ENCODE measurements at places on chromosomes 4 and X.

DNA sequence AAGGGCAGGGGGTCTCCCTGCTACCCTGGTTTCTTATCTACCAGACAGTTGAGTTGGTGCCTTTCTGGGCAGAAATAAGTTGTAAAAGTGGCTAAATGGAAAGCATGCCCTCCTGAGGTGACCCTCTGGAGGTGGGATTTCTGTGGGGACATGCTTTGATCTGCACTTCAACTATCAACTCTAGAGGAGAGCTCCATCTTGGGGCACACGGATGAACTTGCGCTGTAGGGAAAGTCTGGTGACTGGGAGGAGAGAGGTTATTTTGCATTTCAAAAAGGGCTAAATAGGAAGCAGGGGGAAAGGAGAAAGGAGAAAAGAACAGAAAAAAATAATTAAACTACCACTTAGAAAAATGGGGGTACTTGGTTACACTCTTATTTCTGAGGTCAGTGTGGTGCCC is 12.7 kb upstream of the RHOXF2B start:
- no peak for DNase-seq

DNA sequence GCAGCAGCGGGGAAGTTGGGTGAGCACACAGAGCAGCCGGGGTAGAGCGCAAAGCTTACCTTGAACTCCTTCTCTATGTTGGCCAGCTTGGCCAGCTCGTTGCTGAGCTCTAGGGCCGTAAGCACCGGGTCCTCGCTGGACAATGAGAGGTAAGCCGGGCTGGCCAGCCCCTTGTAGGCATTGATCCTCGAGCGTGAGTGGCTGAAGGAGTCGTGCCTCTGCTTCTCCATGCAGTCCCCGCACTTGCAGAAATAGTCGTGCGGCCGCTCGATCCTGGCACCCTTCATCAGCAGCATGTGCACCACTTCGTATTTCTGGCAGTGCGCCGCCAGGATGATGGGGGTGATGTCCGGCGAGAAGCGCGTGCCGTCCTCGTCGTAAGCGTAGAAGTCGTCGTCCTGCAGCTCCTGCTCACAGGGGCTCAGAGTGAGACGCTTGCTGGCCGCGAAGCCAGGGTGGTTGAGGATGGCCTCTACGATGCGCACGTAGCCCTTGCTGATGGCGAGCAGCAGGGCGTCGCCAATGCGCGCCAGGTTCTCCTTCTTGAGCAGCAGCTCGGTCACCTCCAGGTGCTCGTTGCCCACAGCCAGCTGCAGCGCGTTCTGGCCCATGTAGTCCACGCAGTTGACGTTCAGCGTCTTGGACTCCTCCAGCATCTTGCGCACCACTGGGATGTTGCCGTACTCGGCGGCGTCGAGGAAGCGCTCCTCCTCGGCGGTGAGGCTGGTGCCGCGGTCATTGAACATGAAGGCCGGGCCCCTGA is 19.5 kb downstream of the TRPC3 start:
- peak; percentile 48 for DNase-seq

GRCh38 chr4:37157476-37158167 is 86.9 kb upstream of the NWD2 start:
- no peak for DNase-seq

- no peak for DNase-seq
These were observed 517 bp downstream of the LEF1 start for GRCh38 chr4:108168160-108168670.

DNA sequence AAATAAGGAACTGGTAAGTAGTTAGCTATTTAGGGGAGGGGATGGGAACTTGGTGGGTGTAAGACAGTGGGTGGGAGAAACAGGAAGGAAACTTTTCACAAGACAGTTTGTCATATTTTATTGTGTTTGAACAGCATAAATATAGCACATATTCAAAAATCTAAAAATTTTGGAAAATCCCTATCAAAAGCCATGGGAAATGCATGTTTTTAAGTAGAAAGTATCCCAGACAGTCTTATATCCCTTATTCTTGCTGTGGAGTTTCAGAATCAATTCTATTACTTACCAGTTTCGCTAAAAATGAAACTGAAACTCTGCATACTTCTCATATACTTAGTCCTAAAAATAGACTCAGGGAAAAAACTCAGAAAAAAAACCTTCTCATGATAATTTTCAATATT is 22.3 kb upstream of the RASGEF1B start:
- no peak for DNase-seq

DNA sequence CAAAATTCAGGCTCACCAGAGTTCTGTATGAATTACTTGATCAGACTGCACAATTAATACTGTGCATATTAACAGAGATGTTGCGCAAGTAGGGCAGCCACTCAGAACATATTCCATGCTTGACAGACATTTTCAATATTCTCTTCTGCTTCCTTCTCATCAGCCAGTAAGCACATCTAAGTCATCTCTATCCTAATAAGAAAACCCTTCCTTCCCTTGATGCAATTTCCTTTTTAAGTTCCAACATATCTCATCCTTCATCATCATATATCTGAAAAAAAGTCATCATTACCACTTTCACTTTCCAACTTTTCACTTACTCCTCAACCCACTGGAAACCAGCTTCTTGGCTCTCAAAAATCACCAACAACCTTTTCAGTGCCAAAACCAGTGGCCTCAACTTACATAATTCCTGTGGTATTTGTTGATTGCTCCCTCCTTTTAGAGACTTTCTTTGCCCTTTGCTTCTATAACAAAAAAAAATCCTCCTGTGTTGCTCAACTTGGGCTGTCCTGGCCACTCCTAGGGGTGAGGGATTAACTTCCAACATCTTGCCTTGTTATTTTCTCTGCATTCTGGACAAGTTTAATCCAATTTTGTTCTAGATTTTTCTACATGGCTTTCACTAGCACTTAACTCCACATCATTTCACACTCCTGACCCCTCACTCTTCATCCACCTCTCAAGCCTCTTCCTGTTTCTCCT is 14.1 kb downstream of the MBNL3 start:
- DNase-seq, result no peak

GRCh38 chrX:916230-916599 is 285.6 kb downstream of the SHOX start:
- no peak for DNase-seq

GRCh38 chrX:103431316-103431715 is 55.0 kb downstream of the BEX3 start:
- DNase-seq, result no peak

- DNase-seq, result peak; percentile 98
These were observed at the start of gene CBR4 for GRCh38 chr4:169010125-169011023. Gene CBR4 (minus strand): TSS chr4:169010255. CDS start chr4:169010089, 166 bp downstream.

DNA sequence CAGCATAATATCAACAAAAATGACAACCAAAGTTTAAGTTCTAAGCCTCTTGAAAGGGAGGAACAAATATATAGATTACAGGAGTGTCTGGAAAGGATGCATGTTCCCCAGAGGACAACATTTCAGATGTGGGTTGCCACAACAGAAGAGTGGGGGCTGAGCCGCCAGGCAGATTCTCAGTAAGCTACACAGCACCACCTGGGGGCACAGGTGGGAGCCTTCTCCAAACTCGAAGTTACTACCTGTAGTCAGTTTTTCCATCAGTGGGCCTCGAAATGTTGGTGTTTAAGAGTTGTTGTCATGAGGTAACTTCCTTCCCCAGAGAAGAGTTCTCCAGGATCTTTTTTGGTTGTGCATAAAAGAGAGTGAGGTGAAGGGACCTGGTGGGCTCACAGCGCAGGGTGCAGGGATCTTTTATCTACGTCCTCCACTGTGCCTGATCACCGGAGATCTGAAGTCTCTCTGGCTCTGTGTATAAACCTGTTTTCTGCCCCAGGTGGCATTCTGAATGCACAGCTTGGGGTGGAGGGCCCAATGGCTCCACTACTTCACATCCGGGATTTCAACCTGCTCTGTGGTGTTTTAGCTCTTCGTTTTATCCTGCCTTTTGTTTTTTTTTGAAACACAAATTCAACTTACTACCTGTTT is 58.4 kb upstream of the STS start:
- no peak for DNase-seq

DNA sequence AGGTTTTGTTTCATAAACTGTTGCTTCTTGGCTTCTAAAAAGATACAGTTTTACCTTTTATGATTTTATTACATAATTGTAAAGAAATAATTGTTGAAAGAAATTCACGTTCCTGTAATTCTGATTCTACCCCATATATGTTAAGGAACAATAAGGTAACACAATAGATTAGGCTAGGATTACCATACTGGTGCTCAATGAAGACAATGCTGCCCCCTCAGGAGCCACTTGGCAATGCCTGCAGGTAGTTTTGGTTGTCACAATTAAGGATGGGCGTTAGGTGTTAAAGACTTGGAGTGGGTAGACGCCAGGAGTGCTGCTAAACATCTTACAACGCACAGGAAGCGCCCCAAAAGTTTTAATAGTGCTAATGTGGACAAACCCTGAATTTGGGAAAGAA is 133.2 kb downstream of the NLGN4X start:
- DNase-seq, result no peak

- no peak for DNase-seq
These were observed 44.2 kb downstream of the MID1 start for GRCh38 chrX:10576186-10576585.

- no peak for DNase-seq
These were observed 228.0 kb downstream of the PALLD start for GRCh38 chr4:168724686-168725411.

- no peak for DNase-seq
These were observed 61.6 kb downstream of the RGS12 start for GRCh38 chr4:3354455-3354811.

DNA sequence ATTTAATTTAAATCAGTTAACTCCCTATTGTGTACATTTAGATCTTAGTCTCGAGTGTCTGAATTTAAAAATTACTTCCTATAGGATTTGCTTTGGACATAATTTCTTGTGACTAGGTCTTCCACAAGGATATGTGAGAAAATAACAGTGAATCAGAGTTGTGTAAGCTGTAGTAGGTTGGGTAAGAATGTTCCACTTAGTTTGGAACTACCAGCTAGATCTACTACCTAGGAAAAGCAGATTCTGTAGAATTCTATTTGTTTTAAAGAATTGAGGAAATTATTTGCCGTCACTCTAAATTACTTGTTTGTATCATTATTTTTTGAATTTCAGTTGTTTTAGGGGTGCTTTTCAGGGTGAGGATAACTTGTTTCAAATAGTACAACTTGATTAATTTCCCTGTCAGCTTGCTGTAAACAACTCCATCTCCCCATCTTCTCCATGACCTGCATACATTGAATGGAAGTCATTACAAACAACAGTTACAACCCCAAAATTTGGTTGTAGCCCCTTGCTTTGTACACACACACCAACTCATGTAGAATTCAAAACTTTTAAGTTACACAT is 1.3 kb downstream of the MTHFD2L start:
- DNase-seq, result no peak

DNA sequence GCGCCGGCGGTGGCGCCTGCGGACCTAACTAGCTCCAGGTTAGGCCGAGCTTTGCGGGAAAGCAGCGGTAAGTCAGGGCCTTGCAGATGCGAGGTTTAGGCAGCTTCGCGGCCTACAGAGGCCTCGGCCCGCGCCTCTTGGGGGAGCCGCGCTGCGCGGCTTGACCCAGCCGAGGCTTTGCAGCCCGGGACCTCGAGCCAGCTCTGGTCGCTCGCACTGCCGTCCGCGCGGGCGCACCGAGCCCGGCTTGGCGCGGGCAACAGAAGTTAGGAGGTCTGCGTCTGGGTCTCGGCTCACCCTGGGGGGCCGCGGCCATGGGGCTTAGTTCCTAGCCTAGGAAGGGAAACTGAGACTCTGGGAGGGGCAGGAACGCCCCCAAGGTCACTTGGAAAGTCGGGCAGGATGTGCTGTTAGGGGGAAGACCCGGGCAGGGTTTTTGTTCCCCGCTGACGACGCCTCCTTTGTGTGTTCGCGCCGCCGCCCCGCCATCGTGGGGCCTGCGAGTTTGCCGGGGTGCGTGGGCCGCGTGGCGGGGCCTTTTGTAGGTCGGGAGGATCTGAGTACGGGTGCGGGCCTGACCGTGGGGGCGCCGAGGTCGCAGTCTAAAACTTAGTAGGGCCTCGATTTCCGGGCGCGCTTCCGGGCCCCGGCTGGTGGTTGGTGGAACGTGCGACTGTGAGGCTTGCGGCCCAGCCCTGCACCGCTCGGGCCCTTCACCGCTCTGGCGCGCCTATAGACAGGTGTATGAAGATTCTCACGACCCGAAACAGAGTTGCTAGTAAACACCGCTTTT is 482 bp downstream of the RNF4 start:
- DNase-seq, result peak; percentile 68

- DNase-seq, result no peak
These were observed 7.7 kb upstream of the THOC2 start for GRCh38 chrX:123740536-123740935.

DNA sequence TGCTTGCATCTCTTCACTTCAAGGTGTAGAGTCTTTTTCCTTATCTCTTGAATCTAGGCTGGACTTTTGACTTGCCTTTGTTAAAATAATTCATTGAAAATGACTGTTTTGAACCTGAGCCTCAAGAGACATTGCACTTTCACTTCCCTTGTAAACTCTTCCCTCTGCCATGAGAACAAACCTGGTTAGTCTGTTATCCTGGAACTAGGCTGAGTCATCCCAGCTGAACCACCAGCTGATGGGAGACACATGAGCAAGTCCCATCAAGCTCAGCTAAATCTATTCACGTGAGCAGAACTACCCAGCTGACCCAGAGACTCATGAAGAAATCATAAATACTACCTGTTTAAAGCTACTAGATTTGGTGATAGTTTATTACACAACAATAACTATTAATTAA is 202.3 kb upstream of the CENPE start:
- no peak for DNase-seq

- DNase-seq, result peak; percentile 13
These were observed 94.9 kb upstream of the NKX1-1 start for GRCh38 chr4:1500966-1501753.

- DNase-seq, result no peak
These were observed 43.9 kb upstream of the NEIL3 start for GRCh38 chr4:177265729-177266128.

DNA sequence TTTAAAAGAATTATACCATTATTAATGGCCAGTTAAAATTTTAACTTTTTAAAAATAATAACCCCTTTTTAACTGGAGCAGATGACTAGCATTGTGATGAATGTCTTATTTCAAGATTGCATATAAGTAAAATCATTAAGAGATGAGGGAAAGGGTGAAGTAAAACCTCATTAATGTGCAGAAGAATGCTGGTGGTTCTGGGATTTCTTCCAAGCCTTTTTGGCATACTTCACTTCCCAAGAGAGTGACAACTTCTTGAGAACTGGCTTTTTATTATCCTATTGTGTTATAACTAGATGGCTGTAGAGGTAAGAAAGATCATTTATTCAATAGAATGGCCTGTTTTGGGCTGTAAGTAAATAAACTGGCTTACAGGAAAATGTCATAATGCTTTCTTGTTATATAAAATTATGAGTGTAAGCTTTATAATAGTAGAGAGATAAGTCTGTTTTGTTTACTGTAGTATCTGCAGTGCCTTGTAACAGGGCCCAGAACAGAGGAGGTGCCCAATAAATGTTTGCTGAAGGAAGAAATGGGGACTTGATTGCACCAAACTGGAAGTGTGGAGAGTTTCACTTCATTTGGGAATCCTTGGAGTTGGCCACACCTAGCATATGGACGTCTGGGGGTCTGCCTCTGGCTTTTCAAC is 242.9 kb upstream of the PITX2 start:
- DNase-seq, result no peak

DNA sequence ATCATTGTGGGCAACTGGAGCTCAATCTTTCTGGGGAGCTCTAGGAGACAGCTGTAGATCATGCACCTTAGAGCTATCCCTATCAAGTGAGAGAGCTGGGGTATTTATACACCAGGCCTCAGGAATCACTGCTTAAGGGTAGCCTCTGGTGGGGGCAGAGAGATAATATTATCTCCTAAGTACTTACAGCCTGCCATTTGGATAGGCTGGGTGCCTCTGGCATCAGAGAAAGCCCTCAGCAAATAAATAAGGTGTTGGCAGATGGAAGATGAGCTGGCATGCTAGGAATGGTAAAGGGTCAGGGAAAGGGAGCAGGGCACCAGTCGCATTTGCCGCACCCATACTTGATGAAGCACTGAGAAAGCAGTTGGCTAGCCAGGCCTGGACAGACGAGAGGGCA is 75.9 kb downstream of the HCCS start:
- no peak for DNase-seq
